ENCODE measurements at places on chromosomes 11 and 22. TPM values are rescaled to one million over a fixed set of nuclear protein-coding genes. Genes with fewer than 3 reads are reported as not detected.

The CDC45 gene
- total RNA-seq, result 3.1 TPM

The TMA7B gene
- total RNA-seq, result not detected

The OR8D1 gene
- not detected for total RNA-seq

The SLC37A4 gene
- 13.2 TPM for total RNA-seq

The HTATIP2 gene
- total RNA-seq, result 69.8 TPM
